ENCODE measurements at places on chromosomes 4 and X. TPM values are rescaled to one million over a fixed set of nuclear protein-coding genes. Genes with fewer than 3 reads are reported as not detected.

The AKAP14 gene
- total RNA-seq = not detected

The SPP1 gene
- 0.19 TPM for total RNA-seq

- H3K4me3 ChIP-seq = no peak overlapping the region
- DNase-seq = no peak
- no peak overlapping the region for H3K27ac ChIP-seq
Measured at GRCh38 chrX:134692990-134693389, 34.7 kb upstream of the PLAC1 start.

DNA sequence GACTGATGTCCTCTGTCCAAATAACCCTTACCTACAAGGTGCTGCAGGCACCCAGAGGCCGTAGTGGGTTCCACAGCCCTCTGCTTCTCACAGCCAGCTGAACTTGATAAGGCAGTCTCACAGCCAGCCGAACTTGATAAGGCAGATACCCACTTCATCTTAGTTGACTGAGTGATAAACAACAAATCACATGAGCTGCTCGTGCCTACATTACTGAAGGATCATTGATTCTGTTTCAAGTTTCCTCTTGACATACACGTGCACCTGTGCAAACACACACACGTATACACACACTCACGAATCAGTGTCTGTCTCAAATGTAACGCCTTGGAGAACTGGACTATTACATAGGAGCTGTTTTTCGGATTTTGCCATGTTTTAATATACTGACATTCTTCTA, 276.3 kb downstream of the DCTD start:
- H3K27ac ChIP-seq = no peak overlapping the region
- no peak overlapping the region for H3K4me3 ChIP-seq
- no peaks in the 10 kb centered on the region for H3K36me3 ChIP-seq
- H3K4me1 ChIP-seq = no peaks in the 10 kb centered on the region

DNA sequence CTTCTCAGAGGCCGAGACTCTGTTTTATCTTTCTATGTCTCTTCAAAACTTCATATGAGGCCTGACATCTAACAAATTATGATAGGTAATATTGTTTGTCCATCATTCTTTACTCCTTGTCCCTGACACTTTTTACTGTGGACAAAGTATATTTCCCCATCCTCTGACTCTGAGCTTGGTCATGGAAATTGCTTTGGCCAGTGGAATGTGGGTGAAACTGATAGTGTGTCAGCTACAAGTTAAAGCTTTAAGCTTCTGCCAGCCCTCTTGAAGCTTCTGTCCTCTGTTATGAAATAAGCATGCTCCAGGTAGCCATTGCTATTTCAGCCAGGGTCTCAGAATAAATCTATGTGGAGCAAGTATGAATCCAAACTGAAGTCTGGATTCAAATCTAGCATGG, 604.6 kb downstream of the BCOR start:
- H3K4me3 ChIP-seq = no peak overlapping the region
- peaks cover 37% of the 10 kb centered on the region for H3K4me1 ChIP-seq
- DNase-seq = no peak

GRCh38 chrX:139762400-139763183, 54.6 kb upstream of the MCF2 start:
- H3K27ac ChIP-seq = no peak overlapping the region
- H3K36me3 ChIP-seq = no peaks in the 10 kb centered on the region
- H3K27me3 ChIP-seq = peaks cover 7% of the 10 kb centered on the region
- DNase-seq = no peak
- H3K4me1 ChIP-seq = peaks cover 8% of the 10 kb centered on the region

DNA sequence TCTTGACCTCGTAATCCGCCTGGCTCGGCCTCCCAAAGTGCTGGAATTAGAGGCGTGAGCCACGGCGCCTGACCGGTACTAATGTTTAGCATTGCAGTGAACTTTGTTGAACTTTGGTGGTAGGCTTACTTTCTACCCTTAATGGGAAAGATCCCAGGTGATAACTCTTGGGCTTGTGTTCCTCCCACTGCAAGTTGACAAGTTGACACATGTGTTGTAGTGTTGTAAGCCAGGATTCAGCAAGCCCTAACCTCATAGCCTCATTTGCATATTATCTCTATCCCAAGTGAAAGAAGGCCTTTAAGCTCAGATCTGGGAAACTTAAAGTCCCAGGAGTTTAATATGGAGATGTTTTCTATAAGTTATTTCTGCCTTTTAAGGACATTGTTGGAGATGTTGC, 80.0 kb upstream of the CLCN4 start:
- H3K27me3 ChIP-seq = no peaks in the 10 kb centered on the region
- peaks cover 14% of the 10 kb centered on the region for H3K4me1 ChIP-seq
- no peak overlapping the region for H3K4me3 ChIP-seq
- no peak for DNase-seq
